Fibroblast of mammary gland (primary cell): ENCODE measurements at places on chromosomes 2 and 18.

DNA sequence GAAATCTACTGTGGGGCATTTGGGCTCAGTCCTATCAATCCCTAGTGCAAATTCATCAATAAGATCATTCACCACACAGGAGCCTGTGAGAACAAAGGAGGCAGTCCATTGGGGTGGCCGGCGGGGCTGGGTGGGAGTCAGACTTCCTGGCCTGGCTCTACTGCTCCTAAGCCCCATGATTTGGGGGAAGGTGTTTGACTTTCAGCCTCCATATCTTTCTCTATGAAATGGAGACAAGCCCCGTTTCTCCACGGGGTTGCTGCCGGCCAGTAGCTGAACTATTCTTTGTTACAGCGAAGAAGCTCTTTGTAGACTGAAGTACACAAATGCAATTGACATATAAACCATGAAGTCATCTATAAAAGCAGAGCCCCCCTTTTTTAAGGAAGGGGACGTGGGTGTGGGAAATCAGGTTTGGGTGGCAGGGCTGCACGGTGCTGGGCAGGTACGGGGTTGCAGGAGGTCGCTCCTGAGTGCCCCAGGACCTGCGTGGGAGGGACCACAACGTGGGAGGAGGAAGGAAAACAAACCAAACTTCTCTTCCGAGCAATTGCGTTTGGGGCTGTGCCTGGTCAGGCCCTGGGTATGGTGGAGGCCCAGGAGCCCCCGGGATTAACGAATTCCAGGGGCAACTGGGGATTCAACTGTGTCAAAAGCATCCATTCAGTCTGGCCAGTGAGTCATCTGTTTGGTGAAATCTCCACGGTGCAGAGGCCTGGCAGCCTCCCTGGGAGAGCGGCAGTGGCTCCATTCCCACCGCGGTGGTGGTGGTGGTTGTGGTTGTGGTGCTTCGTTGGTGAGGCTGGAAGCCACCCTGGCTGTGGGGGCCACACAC, 18.2 kb downstream of the FBLN7 start:
- DNase-seq, result peak; percentile 97

DNA sequence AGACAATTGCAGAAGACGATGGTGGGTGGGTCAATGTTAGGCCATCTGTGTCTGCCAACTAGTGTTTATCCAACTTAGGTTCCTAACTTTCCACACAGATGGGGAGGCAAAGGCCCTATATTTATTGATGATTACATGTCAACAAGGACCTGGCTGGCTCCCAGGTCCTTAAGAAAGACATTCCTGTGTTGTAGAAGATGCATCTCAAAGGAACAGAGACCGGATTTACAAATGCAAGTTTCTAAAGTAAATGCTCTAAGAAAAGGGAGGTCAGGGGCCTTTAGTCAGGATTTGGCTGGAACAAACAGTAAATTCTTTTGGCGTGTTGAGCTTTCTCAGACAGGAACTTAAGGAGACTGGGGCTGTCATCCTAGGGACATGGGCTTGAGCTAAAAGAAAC, 175.0 kb downstream of the SH3BP4 start:
- DNase-seq, result no peak

GRCh38 chr2:3355951-3356569, 21.6 kb downstream of the EIPR1 start:
- DNase-seq, result no peak

DNA sequence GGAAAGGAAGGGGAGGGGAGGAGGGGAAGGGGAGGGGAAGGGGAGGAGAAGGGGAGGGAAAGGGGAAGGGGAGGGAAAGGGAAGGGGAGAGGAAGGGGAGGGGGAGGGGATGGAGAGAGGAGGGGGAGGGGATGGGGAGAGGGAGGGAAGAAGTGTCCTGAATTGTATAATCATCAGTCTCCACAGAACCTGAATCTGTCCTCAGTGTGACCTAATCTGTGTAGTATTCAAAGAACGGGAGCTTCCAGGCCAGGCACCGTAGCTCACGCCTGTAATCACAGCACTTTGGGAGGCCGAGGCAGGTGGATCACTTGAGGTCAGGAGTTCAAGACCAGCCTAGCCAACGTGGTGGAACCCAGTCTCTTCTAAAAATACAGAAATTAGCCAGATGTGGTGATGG, 41.1 kb upstream of the CCDC150 start:
- DNase-seq, result no peak
